T follicular helper cell (primary cell): ENCODE measurements at places on chromosomes 13 and 19.

GRCh38 chr13:45781553-45782326, 69.8 kb downstream of the SIAH3 start:
- DNase-seq: no peak

DNA sequence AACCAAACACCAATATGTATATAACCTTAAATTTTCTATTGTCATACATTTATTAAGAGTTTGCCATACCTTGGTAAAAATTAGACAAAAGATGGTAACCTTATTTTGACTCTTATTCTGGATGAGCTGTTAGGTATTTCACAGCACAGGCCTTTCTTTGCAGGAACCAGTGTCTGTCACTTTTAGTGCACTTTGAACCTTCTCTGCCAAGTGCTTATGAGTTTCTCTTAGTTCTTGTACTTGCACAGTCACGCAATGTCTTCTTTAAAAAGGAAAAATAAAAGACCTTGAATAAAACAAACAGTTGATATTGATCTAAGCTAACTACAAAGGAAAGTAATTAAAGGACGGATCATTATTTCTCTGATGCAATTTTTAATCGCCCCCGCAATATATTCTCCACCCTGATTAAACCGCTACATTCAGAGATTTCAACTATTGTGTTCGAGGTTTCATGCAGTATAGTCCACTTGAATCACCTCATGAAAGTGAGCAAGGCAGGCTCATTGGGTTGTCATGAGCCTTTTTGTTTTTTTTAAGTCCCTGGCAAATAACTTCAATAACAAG, 534.5 kb downstream of the KLF5 start:
- DNase-seq: no peak

GRCh38 chr13:89584058-89584620, 1763.3 kb upstream of the MIR17HG start:
- no peak for DNase-seq

DNA sequence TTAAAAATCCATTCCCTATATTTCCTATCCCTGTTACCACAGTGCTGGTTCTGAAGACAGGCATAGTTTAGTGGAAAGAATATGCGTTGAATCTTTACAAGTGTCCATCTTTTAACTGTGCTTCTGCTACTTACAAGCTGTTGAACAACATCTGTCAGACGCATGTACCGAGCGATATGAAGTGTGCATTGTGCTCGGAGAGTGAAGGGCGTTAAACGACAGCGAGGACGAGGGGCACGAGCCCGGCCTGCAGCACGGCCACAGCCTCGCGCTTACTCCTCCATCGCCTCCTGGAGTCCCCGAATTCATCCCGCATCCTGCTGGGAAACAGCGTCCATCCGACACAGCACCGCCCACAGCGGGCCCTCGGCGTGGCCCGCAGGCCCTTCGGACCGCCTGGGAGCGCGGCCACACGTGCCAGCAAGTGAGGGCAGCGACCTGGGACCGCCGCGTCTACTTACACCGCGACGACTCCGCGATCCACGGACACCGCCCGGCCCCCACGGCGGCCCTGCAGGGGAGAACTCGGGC, 514 bp downstream of the PCID2 start:
- no peak for DNase-seq

DNA sequence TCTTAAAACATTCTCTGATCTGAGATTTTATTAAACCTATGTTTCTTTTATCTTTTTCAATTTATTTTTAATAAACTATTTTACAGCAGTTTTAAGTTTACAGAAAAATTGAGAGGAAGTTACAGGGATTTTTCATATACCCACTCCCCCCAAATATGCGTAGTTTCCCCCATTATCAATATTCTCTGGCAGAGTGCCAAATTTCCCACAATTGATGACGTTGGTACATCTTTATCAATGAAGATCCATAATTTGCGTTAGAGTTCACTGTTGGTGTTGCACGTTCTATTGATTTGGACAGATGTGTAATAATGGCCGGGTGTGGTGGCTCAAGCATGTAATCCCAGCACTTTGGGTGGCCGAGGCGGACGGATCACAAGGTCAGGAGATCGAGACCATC, 1063.0 kb upstream of the ATXN8OS start:
- no peak for DNase-seq
